Osteocyte (in vitro differentiated cells): ENCODE measurements at places on chromosomes 5 and 9. TPM values are rescaled to one million over a fixed set of nuclear protein-coding genes. Genes with fewer than 3 reads are reported as not detected.

GRCh38 chr5:16886366-16886736 is 49.7 kb downstream of the MYO10 start:
- peaks cover 87% of the 10 kb centered on the region for H3K4me1 ChIP-seq
- H3K27ac ChIP-seq = peak overlapping the region; percentile 95
- H3K27me3 ChIP-seq = no peaks in the 10 kb centered on the region
- DNase-seq = no peak
- peak overlapping the region; percentile 41 for H3K4me3 ChIP-seq
- peaks cover under 1% of the 10 kb centered on the region for H3K36me3 ChIP-seq

The PCDHGA3 gene
- total RNA-seq = not detected in 2 replicates

DNA sequence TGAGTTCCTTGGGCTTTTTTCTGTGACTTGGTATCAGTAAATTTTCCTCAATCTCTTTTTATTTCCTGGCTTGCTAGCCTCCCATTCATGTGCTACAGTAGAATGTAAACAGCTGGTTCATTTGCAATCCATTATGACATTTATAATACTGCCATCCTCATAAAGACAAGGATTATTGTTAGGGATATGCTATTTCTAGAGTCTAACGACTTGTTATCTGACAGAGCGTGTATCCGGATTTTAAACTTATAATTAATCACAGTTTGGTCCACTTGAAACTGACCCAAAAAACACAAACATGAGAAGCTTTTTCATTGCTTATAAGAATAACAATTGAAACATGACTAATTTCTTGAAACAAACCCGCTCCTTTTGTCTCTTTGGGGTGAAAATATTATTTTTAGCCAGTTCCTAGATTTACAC is 585.8 kb downstream of the TLE4 start:
- peaks cover 18% of the 10 kb centered on the region for H3K4me1 ChIP-seq
- H3K36me3 ChIP-seq = no peaks in the 10 kb centered on the region
- no peak overlapping the region for H3K4me3 ChIP-seq
- no peaks in the 10 kb centered on the region for H3K27me3 ChIP-seq
- H3K27ac ChIP-seq = no peak overlapping the region

DNA sequence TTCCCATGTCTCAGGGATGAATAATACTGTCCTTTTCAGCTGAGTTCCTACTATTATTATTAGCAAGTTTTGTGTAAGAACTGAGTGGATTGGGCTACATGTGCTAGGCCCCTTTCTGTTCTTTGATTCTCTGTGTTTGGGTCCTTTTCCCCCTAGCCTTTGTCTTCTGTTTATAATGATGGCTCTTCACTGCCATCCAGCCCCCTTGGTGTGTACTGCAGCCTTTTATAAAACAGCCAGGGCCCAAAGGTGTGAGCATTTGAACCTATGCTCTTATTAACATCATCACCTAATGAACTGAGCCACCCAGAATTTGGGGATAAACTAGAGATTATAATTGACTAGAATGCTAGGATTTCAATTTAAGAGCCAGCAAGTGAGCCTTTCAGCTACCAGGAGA is 52.6 kb downstream of the PLAC8L1 start:
- no peaks in the 10 kb centered on the region for H3K4me1 ChIP-seq
- no peak for DNase-seq
- no peak overlapping the region for H3K27ac ChIP-seq

The UNC13B gene
- 24.5 and 24.9 TPM in 2 replicates for total RNA-seq

DNA sequence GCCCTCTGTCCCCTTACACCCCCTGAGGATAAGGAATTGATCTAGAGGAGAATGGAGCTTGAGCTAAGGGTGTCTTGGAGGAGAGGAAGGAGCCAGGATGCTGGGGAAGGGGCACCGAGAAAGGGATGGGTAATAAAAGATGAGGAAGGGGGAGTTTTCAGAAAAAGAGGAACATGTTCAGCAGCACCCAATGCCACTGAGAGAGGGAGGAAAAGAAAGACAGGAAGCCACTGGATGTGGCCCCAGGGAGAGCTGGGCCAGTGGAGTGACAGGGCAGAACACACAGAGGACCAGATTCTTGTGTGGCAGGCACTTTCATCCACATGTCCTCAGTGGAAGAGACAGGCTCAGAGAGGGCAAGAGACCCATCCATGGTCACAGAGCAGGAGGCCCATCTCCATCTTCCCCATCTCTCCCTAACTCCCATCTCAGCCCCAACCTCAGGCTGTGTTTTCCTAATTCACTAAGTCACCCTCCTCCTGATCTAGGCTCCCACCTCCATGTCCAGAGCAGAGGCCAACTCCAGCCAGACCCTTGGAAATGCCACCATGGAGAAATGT is 7.2 kb downstream of the PFN3 start:
- no peak overlapping the region for H3K27ac ChIP-seq
- H3K4me1 ChIP-seq = peaks cover 20% of the 10 kb centered on the region
- no peaks in the 10 kb centered on the region for H3K36me3 ChIP-seq
- no peak for DNase-seq
- no peak overlapping the region for H3K4me3 ChIP-seq

DNA sequence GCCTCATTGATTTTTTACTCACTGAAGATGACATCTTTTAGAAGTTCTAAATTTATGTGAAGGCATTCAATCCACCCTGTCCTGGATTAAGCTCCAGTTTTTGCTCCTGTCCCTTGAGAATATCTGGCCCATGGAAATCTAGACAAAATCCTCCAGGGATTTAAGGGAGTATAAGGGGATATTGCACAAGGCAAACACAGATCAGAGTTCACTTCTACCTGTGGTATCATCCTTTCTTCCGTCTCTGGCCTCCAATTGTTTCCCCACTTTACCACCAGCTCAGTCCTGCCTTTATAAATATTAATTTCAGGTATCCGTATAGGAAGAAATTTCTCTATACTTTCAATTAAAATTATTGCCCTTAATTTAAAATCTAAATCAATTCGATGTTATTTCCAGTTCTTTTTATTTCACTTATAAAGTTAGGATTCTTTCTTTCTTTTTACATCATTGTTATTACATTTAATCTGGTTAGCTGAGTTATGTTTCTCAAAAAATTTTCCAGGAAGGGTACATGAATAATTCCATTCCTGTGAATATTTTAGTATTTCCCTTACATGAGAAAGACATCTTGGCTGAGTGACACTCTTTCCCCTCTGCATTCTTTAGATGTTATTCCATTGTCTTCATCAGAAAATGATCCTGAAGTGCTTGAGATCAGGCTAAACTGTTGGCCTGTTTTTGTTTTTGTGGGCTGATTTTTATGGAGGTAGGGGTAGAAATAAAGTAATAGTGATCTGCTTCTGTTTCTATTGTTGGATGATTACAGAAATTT is 194.3 kb upstream of the MAP3K1 start:
- peaks cover 15% of the 10 kb centered on the region for H3K36me3 ChIP-seq
- no peaks in the 10 kb centered on the region for H3K27me3 ChIP-seq
- H3K4me1 ChIP-seq = peaks cover 41% of the 10 kb centered on the region

DNA sequence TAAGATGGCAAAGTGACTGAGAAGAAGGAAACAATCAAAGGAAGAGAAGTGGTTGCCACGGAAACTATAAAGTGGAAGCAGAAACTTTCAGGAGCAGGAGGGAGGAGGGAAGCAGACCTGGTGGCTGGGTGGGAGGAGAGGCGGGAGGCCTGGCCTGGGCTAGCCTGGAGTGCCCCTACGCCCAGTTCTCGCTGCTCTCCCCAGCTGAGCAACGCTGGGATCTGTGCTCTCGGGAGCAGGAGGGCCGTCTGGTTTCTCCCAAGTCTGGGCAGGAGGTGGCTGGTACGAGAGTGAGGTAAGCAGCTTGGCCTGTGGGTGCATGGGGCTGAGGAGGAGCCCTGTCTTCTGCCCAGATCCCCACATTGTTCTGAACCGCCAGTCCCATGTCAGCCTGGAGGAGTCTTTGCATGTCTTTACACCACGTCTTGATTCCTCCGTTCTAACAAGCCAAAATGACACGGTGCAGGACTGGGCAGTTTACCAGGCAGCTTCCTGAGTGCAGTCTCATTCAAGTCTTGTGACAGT is 15.0 kb upstream of the DAB2IP start:
- H3K4me3 ChIP-seq = no peak overlapping the region
- no peak for DNase-seq
- H3K27ac ChIP-seq = no peak overlapping the region

The CARD6 gene
- 0.73 and 1.1 TPM in 2 replicates for total RNA-seq

The DMXL1 gene
- 37.3 and 38.2 TPM in 2 replicates for total RNA-seq

The MLANA gene
- not detected in 2 replicates for total RNA-seq

The NTRK2 gene
- 29.4 and 30.9 TPM in 2 replicates for total RNA-seq

- H3K27ac ChIP-seq = no peak overlapping the region
- no peaks in the 10 kb centered on the region for H3K27me3 ChIP-seq
- H3K4me1 ChIP-seq = no peaks in the 10 kb centered on the region
These were observed 25.6 kb downstream of the RRAGA start for GRCh38 chr9:19074836-19075235.

- peaks cover 6% of the 10 kb centered on the region for H3K36me3 ChIP-seq
- DNase-seq = no peak
- H3K27ac ChIP-seq = peak overlapping the region; percentile 94
- peak overlapping the region; percentile 90 for H3K4me3 ChIP-seq
These were observed 346 bp downstream of the ATOX1 start for GRCh38 chr5:151758141-151758429.

GRCh38 chr5:140238756-140239155 is 63.8 kb downstream of the CYSTM1 start:
- no peak overlapping the region for H3K27ac ChIP-seq
- no peaks in the 10 kb centered on the region for H3K27me3 ChIP-seq
- no peak overlapping the region for H3K4me3 ChIP-seq
- peaks cover 17% of the 10 kb centered on the region for H3K4me1 ChIP-seq
- no peak for DNase-seq

- peaks cover 21% of the 10 kb centered on the region for H3K27me3 ChIP-seq
- no peak overlapping the region for H3K4me3 ChIP-seq
- no peaks in the 10 kb centered on the region for H3K4me1 ChIP-seq
- DNase-seq = no peak
- H3K36me3 ChIP-seq = no peaks in the 10 kb centered on the region
- H3K27ac ChIP-seq = no peak overlapping the region
These were observed 55.2 kb upstream of the TUSC1 start for GRCh38 chr9:25733336-25733982.

- no peak overlapping the region for H3K27ac ChIP-seq
- H3K4me1 ChIP-seq = no peaks in the 10 kb centered on the region
- no peak overlapping the region for H3K4me3 ChIP-seq
- DNase-seq = no peak
- H3K27me3 ChIP-seq = no peaks in the 10 kb centered on the region
These were observed 176.7 kb upstream of the TBC1D2 start for GRCh38 chr9:98432134-98432533.

The SCGB3A1 gene
- total RNA-seq = not detected in 2 replicates

GRCh38 chr5:1795506-1795905 is 4.1 kb downstream of the MRPL36 start:
- H3K4me1 ChIP-seq = peaks cover 48% of the 10 kb centered on the region
- peaks cover 12% of the 10 kb centered on the region for H3K36me3 ChIP-seq
- no peak overlapping the region for H3K4me3 ChIP-seq
- DNase-seq = no peak
- no peak overlapping the region for H3K27ac ChIP-seq

DNA sequence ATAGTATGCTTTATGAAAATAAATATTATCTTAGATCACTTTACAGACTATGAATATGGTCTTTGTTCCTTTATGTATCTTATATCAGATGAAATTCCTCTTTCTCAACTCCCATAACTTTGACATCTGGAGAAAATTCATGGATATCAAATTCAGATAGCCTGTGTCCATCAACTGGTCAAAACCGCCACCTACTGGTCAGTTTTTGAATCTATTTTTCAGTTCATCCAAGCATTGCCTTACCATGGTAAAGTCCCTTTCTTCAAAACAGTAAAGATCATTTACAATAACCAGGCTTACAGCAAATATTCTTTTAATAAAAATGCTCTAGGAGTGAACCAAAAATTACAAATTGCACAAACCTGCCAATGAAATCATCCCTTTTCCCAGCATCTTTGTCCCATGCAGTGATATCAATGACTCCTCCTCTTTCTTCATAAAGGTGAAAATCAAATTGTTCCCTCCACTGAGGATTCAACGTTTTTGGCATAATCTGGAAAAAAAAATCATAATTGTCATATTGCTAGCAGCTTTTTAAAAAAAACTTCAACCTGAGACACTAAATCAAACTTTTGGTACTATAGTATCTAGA is 290.5 kb downstream of the SLF1 start:
- H3K36me3 ChIP-seq = no peaks in the 10 kb centered on the region
- no peaks in the 10 kb centered on the region for H3K4me1 ChIP-seq
- no peak overlapping the region for H3K27ac ChIP-seq
- DNase-seq = no peak
- H3K4me3 ChIP-seq = no peak overlapping the region

The LHFPL2 gene
- 110 and 113 TPM in 2 replicates for total RNA-seq

The MTAP gene
- 42.5 and 45.8 TPM in 2 replicates for total RNA-seq

GRCh38 chr5:73565139-73565968 is at the start of the genes ANKRA2 and UTP15:
Gene ANKRA2, minus strand, starts transcription at chr5:73565639. Its CDS starts 2,758 bp downstream, at chr5:73562881.
Gene UTP15, plus strand, starts transcription at chr5:73565743. Its CDS starts 1,602 bp downstream, at chr5:73567345.
- H3K36me3 ChIP-seq = peaks cover 24% of the 10 kb centered on the region
- H3K4me1 ChIP-seq = peaks cover 32% of the 10 kb centered on the region
- peak; percentile 99 for DNase-seq
- H3K27me3 ChIP-seq = no peaks in the 10 kb centered on the region

DNA sequence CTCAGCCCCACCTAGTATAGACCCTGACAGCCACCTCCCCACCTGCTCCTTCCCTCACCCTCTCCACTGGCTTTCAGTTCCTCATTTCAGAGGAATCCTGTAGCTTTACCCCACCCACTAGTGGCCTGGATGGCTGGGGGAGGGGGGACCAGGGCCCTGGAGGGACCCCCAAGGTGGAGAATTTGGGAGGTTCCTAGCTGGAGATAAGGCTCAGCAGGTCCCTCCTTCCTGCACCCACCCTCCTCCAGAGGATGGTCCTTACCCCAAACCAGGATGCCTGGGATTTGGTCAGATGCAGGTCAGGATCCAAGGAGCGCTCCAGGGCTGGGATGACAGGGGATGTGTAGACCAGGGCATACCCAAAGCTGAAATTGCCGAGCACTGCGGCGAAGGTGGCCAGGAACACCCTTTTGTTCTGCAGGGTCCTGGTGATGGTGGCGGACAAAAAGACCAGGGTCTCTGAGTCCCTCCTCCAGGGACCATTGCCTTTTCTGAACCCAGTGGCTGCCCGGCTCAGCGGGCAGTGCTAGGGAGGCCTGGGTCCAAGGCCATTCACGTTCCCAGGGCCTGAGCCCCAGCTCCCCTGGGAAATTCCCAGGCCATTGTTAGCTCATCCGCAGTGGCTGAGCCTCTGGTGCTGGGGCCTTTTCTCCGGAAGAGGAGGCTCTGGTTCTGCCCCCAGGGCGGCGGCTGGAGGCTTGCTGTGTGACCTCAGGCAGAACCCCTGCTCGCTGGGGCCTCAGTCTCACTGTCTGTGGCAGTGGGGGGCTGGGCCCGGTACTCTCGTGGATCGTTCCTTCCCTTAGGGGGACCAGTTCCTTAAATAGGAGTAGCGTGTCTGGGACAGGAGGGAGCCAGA is 678 bp downstream of the SLC2A6 start:
- H3K27me3 ChIP-seq = peaks cover 4% of the 10 kb centered on the region
- peaks cover 9% of the 10 kb centered on the region for H3K4me1 ChIP-seq
- no peak for DNase-seq
- peak overlapping the region; percentile 67 for H3K4me3 ChIP-seq
- H3K27ac ChIP-seq = no peak overlapping the region

- peaks cover 20% of the 10 kb centered on the region for H3K27me3 ChIP-seq
- no peak overlapping the region for H3K27ac ChIP-seq
- H3K36me3 ChIP-seq = no peaks in the 10 kb centered on the region
- no peak for DNase-seq
- no peaks in the 10 kb centered on the region for H3K4me1 ChIP-seq
These were observed 142.8 kb downstream of the BARX1 start for GRCh38 chr9:93812410-93812668.
